ENCODE measurements at places on chromosomes 1 and 21.

GRCh38 chr1:234047123-234047522 is 142.6 kb downstream of the SLC35F3 start:
- peak; percentile 77 for DNase-seq

DNA sequence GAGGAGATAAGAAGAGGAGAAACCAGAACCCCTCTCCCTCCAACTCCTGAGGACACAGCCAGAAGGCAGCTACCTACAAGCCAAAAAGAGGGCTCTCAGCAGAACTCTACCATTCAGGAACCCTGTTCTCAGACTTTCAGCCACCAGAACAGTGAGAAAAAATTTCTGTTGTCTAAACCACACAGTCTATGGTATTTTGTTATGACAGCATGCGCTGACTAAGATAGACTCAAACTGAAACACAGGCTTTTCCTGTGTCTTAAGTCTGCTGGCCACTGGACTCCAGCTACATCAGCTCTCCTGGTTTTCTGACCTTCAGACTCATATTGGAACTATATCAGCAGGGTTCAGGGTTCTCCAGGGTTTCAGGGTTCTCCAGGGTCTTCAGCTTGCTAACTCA is 126.5 kb upstream of the TNFSF4 start:
- DNase-seq = no peak

DNA sequence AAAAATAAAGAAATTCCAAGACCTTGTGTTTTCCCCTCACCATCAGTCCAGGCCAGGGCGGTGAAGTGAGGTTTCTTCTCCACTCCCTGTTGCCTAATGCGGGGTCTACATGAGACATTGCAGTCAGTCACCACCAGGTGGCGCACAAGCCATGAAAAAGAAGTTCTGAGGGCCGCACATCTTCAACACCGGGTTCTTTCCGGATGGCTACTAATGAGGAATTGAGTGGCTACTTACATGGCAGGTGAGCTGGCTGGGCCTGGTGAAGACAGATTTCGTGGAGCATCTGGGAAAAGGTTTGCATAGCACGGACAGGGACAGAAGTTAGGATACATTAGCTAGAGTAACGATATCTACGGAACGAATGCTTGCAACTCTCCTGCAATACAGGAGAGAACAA is 15.8 kb upstream of the S100A11 start:
- DNase-seq = no peak

GRCh38 chr1:93556291-93556690 is 108.4 kb downstream of the FNBP1L start:
- no peak for DNase-seq

DNA sequence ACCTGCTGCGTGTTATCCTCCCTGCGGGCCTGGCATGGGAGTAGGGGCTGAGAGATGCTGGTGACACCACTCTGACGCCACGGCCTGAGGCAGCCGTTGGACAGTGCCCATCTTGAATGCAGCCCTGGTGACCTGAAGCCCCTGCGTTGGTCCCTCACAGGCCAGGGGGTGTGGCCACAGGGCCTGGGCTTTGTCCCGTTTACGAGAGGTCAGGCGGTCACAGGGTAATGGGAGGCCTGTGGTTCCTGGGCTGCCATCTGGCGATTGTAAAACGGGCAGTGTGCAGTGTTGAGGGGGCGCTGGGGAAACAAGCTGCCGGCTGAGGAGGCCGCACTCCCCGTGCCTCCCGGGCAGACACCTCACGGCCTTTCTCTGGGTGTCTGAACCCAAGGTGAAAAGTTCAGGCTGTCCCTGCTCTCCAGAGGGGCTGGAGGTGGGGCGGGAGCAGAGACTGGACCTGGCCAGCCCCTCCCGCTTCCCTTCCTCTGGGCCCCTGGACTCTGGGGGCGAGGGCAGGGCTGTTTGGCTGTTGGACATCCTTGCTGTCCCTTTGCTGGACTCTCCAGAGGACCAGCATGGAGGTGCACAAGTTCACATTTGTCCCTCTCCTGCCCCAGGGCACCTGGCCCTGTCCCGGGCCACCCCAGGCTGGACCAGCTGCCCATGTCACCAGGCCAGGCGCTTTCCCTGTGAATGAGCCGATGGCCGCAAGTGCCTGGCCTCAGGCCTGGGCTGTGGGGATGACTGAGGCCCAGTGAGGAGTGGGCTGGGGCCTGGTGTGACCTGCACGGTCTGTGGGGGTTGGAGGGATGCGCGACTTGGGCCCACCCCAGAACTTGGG is 42.4 kb downstream of the SKI start:
- no peak for DNase-seq

DNA sequence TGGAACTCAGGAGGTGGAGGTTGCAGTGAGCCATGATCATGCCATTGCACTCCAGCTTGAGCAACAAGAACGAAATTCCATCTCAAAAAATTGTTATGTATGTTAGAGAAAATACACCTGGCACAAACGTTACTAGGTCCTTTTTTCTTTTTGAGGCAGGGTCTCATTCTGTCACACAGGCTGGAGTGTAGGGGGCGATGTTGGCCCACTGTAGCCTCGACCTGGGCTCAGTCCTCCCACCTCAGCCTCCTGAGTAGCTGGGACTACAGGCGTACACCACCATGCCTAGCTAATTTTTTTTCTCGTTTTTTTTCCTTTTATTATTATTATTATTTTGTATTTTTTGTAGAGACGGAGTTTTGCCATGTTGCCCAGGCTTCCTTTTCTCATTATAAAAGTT is 4.4 kb downstream of the HAX1 start:
- no peak for DNase-seq

- DNase-seq = no peak
Observed at GRCh38 chr1:74895411-74895810, 162.5 kb downstream of the TYW3 start.

GRCh38 chr1:225645194-225645895 is 7.6 kb downstream of the ENAH start:
- DNase-seq = no peak

GRCh38 chr1:170831276-170831675 is 104.1 kb upstream of the MROH9 start:
- DNase-seq = no peak

GRCh38 chr21:29305068-29305467 is 6.3 kb downstream of the BACH1 start:
- no peak for DNase-seq

- no peak for DNase-seq
Observed at GRCh38 chr1:208437401-208437800, 193.2 kb upstream of the PLXNA2 start.

DNA sequence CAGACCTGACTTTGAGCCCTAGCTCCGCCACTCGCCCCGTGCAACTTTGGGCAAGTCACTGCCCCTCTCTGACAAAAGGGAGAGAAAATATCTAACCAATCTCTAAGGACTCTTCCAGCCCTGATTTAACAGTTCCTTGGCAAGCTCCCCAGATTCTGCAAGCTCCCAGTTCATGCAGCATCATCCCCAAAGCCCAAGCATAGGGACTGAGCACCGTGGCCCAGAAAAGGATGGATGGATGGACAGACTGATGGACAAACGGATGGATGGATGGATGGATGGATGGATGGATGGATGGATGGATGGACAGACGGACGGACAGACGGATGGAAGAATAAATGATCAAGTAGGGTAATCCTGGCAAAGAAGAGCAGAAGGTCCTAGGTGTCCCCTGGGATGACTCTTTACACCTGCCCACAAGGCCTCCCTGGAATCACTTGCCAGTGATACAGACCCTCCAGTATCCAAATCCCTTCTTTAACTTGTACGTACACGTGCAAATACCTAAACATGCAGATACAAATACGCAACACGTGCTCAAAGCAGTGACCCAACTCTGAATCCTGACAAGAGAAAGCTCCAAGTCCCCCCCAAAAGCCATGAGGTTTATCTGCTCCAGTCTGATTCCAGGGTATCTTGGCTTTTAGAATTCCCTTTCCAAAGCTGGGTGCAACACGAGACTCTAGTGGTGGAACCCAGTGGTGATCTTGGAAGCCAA is 16.0 kb downstream of the IFFO2 start:
- DNase-seq = no peak

GRCh38 chr21:39115576-39116235 is 67.5 kb downstream of the PSMG1 start:
- no peak for DNase-seq
